ENCODE measurements at places on chromosomes 13 and 19.
A peak's percentile ranks its signal among the peaks of the same experiment; 100 is the strongest.

GRCh38 chr13:98930151-98930591, 47.7 kb downstream of the DOCK9 start:
- no peak for DNase-seq

- DNase-seq, result peak; percentile 68
Observed at GRCh38 chr19:31226151-31226935, 122.9 kb downstream of the TSHZ3 start.

DNA sequence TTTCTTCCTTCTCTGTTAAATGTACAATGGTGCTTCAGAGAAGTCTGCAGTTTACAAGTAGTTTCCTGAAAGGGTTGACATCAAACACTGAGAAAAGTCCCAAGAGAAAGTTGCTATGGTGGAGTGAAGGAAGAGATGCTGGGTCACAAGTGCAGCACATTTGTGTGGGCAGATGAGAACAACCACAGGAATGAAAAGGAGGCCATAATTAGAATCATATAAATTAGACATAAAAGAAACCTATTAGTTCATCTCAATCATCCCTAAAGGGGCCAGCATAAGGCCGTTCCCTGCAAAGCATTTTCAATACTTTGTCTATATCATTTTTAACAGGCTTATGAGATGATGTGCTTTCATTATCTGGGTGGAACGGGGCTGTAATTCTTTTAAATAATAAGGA, 359.2 kb downstream of the IRS2 start:
- peak; percentile 70 for DNase-seq

DNA sequence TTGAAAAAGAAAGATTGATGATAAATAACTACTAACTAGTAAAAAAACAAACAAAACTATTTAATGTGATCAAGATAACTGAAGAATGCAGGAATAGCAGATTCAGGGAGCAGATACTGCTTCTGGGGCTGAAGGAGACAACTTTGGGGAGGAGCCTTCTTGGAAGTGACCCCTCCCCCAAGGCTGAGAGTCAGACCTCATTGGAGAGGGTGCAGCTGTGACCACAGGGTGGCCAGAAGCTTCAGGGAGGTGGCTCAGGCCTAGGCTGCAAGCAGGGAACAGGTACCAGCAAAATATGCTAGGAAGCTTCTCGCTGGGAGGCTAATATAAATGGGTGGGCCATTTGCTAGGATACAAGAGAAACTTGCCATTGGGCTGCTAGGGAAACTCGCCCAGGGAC, 149.9 kb downstream of the MYO16 start:
- DNase-seq, result no peak

- no peak for DNase-seq
Observed at GRCh38 chr13:21938636-21939035, 267.8 kb downstream of the FGF9 start.

- DNase-seq, result peak; percentile 31
Observed at GRCh38 chr19:43526884-43527859, at the start of gene ETHE1. TSS of gene ETHE1 (minus strand) at chr19:43527201. CDS start at chr19:43527177, 24 bp downstream.

DNA sequence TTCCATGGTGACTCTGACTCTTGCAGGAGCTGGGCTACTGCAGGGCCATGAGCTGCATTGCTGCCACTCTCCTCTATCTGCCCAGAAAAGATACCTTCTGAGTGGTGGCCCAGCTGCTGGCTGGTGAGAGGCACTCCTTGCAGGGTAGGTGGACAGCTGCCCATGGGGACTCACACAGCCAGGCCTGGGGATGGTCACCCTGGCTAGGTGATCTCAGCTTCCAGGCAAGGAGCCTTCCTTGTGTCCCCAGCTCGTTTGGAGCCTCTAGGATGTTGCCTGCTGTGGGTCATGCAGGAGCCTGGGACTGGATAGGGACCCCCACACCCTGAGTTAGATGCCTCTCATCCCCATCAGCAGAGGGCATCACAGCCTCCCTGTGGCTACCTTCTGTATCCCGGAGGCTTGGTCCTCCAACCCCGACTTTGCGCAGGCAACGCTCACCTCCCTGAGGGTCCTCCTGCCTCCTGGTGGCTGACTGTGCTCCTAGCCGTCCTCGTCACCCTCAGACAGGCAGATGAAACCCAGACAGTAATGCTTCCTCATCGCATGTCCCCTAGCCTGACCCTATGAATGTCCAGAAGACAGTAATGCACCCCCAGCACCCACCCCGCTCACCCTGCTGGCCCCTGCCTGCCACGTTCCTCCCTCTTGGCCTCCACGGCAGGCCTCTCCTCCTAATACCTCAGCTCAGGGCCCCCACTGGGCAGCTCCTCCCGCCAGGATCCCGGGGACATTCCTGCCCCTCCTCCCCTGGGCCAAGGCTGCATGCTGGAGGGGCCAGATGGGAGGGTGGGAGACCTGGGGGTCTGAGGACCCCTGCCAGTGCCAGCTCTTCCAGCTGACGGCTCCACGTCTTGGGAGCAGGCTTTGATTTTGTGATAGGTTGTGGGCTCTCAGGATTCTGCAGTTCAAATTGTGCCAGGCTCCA, 13.6 kb upstream of the ZNF14 start:
- no peak for DNase-seq

DNA sequence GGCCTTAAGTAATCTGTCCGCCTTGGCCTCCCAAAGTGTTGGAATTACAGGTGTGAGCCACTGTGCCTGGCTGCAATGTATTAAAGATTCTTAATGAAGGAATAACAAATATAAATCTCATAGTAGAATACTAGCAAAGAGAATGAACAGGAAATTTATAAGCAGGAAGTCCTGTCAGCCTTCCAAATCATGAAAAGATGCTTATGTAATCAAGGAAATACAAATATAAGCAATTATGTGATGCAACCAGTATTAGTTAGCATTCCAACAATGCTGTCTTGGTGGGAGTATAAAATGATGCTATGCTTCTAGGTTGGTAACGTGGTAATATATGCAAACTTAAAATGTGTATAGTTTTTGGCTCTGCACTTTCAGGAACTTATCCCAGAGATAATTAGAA, 133.8 kb downstream of the PDS5B start:
- DNase-seq, result peak; percentile 17

GRCh38 chr13:89082623-89083022, 1411.5 kb downstream of the SLITRK5 start:
- no peak for DNase-seq

DNA sequence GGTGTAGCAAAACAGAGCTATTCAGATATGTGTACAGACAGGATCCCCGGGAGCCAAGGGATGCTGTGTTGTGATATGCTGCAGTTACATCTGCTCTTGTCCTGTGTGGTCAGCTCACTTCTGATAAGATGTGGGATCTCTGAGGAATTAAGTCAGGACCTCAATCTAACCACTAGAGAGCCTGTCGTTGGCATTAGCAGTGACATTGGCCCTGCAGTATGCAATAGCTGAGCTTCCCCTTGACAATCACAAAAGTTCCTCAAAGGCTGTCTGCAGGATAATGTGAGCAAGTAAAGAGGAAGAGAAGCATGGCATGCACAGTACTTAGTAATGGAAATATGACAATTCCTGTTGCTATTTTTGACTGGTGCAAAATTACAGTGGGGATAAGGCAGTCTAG, 203.4 kb upstream of the MIR17HG start:
- no peak for DNase-seq

DNA sequence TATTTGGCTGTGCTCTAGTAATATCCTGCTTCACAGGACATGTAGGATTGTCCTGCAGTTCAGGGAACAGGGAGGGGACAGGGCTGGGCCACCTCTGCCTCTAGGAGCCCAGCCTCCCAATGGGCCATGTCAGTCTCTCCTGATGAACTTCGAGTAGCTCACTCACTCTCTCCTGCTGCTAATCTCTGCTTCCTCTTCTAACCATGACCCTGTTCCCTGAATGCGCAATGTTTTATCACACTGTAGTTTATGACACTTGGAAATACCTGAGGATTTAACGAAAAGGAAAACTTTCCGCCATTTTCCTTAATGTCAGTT, 9.2 kb downstream of the PARP4 start:
- no peak for DNase-seq

GRCh38 chr19:45138303-45138751, 22.5 kb downstream of the NKPD1 start:
- no peak for DNase-seq

DNA sequence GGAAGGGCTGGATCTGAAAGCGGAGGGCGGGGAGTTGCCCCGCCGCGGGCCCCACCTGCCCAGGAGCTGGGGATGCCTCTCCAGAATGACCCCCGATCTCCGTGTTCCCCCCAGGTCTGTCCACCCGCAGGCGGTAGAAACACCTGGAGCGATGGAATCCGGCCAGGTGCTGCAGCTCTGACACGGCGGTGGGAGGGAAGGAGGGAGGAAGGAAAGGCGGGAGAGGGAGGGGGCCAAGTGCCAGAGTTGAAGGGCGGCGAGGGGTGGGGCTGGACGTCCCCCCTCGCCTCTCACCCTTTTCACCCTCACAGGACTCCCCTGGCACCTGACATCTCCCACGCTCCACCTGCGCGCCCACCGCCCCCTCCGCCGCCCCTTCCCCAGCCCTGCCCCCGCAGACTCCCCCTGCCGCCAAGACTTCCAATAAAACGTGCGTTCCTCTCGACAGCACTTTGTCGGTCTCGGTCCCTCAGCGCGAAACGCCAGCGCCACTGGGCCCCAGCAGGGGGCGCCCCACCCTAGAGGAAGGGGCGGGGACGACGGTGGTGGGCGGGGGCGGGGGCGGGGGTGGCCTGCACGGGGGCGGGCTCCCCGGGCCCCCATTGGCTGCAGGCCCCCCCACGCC, 337 bp upstream of the FXYD7 start:
- no peak for DNase-seq

- peak; percentile 90 for DNase-seq
Observed at GRCh38 chr13:53137779-53138178, 109.2 kb downstream of the OLFM4 start.

DNA sequence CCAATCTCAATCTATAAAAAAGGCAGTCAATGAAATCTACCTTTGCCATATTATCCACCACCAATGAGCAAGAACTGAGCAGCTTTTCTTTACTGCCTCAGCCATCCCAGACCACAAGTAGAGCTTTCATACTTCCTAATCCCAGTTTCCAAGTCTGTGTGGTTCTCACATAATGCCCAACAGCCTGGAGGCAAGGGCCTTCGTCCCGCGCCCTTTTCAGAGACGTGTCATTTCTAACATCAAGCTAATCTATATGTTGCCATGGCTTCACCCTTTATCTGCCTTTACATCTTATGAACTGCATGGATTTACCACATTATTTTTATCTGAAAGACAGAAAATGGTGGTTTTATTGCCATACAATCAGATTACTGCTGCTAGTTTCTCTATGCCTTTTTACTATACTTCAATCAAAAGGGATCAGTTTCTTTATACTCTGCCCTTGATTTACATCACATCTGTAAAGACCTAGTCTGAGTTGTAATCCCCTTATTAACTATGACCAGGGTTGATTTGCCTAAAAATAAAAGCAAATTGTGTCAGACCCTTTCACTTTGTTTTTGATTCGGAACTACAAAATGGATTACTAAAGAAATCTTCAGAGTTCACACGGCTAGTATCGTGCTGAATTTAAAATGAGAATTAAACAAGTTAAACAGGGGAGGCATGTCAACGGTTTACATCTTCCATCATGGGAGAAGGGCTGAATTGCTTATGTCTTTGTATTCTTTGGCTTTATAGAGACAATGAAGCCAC, 5.9 kb downstream of the EFNB2 start:
- no peak for DNase-seq

DNA sequence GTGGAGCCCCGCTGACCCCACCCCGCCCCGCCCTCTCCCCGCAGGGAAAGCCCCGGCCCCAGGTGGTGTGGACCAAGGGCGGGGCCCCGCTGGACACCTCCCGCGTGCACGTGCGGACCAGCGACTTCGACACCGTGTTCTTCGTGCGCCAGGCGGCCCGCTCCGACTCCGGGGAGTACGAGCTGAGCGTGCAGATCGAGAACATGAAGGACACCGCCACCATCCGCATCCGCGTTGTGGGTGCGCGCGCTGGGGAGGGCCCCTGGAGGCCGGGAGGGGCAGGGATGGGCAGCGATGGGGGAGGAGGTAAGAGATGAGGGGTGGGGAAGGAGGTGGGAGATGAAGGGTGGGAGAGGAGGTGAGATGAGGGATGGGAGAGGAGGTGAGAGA, 17.2 kb upstream of the EMC10 start:
- DNase-seq, result no peak

DNA sequence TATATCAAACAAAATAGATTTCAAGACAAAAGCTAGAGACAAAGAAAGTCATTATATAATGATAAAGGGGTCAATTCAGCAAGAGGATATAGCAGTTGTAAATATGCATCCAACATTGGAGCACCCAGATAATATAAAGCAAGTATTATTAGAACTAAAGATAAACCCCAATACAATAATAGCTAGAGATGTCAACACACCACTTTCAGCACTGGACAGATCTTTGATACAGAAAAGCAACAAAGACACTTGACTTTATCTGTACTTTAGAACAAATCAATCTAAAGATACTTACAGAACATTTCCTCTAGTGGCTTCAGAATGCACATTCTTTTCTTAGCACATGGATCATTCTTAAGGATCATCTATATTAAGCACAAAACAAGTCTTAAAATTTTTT, 59.1 kb upstream of the TEX29 start:
- no peak for DNase-seq

- DNase-seq, result no peak
Observed at GRCh38 chr13:30128591-30128990, 178.8 kb downstream of the KATNAL1 start.

GRCh38 chr13:43767341-43767931, 19.3 kb downstream of the ENOX1 start:
- peak; percentile 63 for DNase-seq

DNA sequence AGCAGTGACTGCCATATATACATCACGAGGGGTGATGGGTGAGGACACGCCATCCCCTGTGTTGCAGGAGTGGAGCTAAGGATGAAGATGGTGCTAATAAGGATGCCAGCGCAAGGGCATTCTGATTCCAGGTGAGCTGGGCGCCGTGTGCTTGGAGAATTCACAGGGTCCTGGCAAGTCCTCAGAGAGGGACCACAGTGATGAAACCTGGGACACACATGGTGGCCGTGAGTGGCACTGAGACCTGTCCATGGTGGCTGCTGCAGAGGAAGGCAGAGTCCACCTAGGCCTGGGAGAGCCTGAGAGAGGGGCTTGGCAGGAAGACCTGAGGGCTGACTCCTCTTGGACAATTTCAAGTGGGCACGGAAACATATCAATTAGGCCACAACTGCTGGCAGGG, 65.2 kb downstream of the RFX2 start:
- DNase-seq, result no peak

DNA sequence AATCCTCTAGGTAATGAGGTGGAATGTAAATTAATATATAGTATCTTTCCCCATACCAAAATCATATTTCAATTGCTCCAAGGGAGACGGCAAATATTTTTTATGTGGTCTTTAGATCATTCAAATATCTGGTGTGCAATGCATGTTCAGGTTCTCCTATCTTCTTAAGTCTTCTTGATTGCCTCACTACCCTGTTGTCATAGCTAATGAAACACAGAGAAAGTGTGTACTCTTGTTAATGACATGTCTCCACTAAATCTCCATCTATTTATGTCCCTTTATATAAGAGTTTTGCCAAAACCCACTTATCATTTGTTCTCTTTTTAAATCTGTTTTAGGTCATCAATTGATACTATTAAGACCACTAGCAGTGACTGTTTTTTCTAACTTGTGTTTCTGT, 6.6 kb downstream of the STARD13 start:
- DNase-seq, result peak; percentile 36
